ENCODE measurements at places on chromosomes 6 and 20.

DNA sequence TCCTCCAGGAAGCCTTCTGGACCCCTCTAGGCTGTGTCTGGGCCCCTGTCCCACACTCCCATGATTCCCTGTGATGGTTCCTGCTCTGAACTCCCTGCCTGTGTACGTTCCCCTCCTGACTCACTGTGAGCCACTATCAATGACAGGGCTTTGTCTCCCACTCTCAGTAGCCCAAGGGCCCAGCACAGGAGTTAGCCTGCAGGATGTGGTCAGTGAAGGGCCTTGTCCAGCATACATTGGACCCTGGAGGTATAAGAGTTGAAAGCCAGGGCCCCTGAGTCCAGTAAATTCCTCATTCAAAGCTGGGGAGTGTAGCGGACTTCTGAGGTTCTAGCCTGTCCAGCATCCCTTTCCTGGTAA, 19.0 kb downstream of the ZBP1 start:
- no peak for DNase-seq

GRCh38 chr6:53805725-53806124, 10.9 kb downstream of the LRRC1 start:
- DNase-seq, result no peak

GRCh38 chr20:38212806-38213606, 47.5 kb downstream of the KIAA1755 start:
- no peak for DNase-seq

- no peak for DNase-seq
Measured at GRCh38 chr6:129364037-129364436, 345.9 kb downstream of the ARHGAP18 start.

- DNase-seq, result no peak
Measured at GRCh38 chr20:35179292-35180212, 7.7 kb downstream of the PROCR start.

DNA sequence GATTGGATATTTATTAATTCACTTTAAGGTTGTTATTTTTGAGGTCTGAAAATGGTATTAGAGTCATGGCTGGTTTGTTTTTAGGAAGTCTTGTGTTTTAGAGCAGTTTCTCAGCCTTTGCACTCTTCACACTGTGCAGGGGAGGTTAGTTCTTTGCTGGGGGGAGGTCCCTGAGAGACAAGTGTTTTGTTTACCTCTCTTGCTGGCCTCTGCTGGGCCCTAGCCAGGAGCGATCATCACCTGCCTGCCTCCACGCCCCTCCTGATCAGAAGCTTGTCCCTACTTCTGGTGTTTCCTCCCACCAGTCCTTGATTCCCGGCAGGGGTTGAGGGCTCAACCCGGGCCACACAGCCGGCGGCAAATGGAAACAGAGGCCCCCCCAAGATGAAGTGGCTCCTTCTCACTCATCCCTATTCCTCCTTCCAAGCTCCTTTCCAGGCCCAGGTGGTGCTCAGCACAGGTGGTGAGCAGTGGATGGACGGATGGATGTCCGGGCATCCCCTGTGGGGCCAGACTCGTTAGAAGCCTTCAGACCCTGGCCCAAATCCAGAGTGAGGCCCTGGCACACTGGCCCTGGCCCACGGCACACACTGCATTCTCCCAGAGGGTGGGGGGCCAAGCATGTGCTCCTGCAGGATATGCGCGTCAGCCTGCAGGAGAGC, 51.3 kb downstream of the GRM4 start:
- no peak for DNase-seq

DNA sequence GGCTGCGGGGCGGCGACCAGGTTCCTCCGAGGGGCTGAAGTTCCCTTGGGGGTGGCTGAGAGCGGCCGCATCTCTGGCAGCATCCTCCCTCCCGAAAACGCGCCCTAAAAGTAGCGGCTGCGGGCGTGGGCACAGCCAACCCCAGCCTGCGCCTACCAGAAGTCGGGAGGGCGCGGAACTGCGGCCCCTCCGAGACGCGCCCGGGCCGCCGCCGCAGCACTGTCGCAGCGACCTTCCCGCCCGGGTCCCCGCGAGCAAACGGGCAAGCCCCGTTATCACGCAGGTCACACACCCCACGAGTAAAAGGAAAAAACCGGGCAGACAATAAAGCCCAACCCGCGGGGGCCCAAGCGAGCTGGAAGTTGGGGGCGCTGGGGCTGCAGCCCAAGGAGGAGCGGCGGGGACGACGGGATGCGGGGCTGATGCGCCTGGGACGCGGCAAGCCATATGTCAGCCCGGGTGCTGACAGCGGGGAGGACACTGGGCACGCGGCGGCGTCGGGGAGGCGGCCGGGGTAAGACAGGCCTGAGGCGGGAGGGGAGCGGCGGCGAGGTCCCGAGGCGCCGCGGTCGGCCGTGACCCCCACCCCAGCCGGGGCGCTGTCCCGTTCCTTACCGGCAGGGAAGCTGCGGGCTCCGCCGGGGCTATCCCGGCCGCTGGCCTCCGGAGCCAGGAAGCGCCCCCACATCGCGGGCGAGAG, 659 bp downstream of the CEP85L start:
- peak; percentile 23 for DNase-seq

- no peak for DNase-seq
Measured at GRCh38 chr6:145036236-145036635, 699.1 kb downstream of the EPM2A start.

- DNase-seq, result no peak
Measured at GRCh38 chr6:107331409-107332386, 127.7 kb downstream of the PDSS2 start.

GRCh38 chr6:71388068-71388744, 99.6 kb downstream of the OGFRL1 start:
- DNase-seq, result no peak

- DNase-seq, result no peak
Measured at GRCh38 chr20:5114403-5114802, 5.4 kb downstream of the PCNA start.

DNA sequence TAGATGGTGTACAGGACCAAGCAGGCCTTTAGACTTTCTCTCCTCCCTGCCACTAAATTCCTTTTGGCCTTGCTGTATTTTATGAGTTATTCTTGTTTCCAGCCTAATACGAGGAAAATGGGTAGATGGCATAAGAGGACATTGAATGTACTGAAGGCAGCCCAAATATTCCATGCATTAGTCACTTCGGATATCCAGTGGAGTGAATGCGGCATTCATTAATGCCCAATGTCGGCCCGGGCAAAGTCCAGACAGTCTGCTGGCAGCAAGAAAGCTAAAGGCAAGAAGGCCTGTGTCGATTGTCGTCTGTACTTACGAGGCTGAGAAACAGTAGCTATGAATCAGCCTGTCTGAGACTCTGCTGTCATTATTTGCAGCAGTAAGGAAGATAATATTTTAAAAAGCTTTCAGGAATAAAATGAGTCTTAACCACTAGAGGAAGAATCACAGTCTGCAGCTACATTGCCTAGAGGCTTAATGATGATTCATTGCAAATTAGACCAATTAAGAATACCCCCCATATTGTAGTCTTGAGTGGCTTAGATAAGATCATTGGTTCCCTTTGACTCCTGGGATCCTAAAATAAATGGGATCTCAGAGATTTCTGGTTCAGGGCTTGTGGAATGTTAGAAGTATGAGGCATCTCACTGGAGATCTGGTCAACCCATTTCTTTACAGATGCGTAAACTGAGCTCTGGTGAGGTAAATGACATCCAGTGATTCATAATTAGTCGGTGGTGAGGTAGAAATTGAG, 534.1 kb upstream of the JAG1 start:
- no peak for DNase-seq

DNA sequence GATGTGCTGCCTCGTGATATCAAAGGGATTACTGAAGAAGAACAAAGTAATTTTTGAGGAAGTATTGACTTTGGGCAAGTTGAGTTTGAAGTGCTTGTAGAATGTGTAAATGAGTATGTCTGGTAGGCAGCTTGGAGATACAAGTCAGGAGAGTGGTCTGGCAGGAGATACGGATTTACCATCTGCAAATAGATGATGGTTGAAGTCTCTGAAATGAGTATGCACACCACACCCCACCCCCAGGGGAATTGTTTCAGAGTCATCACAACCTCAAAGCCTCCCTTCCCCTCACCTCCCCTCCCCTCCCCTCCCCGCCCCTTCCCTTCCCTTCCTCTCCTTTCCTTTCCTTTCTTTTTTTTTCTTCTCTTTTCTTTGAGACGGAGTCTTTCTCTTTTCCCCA, 16.4 kb upstream of the MCUR1 start:
- no peak for DNase-seq

DNA sequence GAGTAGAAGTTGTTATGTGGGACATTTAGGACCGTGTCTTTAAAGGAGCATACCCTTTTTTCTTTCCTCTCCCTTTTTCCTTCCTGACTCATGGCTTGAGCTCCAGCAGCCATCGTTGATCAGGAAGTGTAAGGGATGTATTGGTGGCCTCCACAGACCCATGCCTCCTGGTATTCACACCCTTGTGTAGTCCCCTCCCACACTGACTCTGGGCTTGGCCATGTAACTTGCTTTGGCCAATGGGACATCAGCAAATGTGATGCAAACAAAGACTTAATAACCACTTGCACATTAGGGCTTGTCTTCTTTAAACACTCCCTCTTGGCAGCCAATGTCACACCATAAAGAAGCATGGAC, 18.9 kb upstream of the SLC13A3 start:
- no peak for DNase-seq

DNA sequence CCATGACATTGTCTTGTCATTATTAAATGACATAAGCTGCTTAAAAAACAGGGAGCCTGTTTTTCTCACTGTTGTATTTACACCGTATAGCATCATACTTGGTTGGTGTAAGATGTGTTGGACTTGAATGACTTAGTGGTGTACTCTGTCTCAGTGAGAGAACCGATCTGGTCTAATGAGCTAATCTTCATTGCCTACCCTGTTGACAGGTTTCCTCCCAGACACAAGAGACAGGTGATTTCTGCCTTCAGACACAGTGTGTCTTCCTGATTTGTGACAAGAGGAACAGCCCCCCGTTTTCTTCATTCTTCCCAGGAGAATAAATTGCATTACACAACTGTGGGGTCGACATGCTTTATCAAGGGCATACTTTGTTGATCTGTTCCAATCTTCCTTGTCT, 137.2 kb upstream of the ID4 start:
- no peak for DNase-seq

DNA sequence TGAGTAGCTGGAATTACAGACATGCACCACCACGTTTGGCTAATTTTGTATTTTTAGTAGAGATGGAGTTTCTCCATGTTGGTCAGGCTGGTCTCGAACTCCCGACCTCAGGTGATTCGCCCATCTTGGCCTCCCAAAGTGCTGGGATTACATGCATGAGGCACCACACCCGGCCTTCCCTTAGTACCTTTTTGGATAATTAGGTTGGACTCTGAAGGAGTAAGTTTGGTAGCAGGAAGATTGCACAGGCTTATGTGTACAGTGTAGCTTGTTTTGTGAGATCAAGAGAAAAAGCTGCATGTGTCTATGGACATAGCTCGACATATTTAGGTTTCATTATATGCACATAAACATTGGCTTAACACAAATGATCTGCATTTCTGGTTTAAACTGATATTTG, 116.8 kb downstream of the NCOA3 start:
- DNase-seq, result no peak

DNA sequence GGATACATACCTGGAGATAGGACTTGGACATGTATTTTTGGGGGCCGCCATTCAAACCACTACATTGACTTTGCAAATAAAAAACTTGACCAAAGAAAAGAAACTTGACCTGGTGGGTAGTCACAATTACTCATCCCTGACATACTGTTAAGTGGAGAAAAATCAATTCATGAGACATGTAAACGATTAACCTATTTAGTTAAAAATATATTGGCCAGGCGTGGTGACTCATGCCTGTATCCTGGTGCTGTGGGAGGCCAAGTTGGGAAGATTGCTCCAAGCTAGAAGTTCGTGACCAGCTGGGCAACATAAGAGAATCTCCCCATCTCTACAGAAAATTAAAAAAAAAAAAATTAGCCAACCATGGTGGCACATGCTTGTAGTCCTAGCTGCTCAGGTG, 2.5 kb upstream of the SRSF12 start:
- DNase-seq, result no peak

DNA sequence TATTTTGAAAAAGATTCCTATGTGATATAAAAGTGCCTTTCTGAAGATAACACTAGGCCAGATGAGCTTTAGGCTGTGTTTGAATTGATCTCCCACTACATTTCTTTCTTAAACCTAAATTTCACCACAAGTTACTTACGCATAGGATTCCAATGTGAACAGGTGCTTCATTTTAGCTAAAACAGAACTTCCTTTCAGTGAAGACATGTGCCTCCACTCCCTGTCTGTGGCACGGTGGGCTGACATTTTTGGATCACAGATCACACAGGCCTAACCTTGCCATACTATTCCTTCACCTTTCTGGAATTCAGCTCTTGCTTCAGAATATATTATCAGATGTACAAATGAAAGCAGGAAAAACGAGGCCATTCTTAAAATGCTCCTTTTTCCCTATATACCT, 231.8 kb downstream of the SAMD5 start:
- DNase-seq, result no peak

DNA sequence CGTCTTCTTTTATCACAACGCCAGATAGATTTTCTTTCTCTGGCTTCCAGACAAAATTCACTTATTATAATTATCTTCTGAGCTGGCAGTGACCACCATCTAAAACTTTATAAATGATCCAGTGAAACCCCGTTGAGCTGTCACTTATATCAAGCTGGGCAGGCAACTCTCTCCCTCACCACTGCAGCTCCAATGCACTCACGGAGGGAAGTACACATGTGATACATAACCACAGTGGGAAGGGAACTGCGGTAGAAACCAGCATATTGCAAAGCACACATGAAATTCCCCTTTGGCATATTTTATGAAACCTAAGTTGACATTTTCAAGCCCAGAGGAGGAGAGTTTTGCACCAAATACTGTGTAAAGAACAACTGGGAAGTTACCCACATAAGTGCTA, 536.9 kb downstream of the HACE1 start:
- no peak for DNase-seq

DNA sequence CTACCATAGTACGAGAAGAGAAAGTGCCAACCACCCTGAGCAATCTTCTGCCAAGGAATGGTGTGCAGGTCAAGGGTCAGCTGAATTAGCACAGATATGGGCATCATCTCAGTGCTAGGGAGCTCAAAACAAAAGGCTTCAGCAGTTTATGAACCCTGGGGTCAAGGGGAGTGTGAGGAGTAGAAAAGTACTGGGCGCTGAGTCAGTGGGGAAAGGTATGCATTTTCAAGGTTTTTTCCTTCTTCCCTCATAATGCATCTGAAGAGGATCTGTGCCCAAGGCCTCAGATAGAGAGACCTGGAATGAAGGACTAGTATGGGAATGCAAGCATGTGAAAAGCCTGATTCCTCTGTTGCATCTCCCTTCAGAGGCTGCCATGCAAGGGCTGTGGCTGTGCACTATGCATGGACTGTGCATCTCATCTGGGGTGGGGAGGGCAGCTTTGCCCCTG, 81.7 kb downstream of the PERP start:
- no peak for DNase-seq

- no peak for DNase-seq
Measured at GRCh38 chr6:24274441-24275083, 83.3 kb downstream of the DCDC2 start.

- DNase-seq, result no peak
Measured at GRCh38 chr6:15877231-15877630, 214.4 kb upstream of the DTNBP1 start.

DNA sequence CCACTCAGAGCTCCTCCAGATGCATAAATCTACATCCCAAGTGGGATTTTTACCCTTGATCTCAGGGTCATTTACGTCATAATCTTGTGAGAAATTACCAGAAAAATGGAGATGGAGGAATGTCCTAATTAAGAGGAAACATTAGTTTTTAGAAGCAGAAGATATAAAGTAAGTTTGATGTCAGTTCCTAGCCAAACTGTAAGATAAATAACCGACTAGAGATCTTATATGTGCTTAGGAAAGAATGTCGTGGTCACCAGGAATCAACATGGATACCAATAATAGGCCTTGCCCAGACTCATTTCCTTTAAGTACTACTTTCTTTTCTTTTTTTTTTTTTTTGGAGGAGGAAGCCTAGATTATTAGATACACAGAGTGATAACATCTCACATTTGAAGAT, 186.9 kb downstream of the UTRN start:
- DNase-seq, result no peak

Data from activated T-cell treated with anti-CD3 and anti-CD28 coated beads for 1 hour (primary cell).